ENCODE measurements at places on chromosomes 1 and 21.

DNA sequence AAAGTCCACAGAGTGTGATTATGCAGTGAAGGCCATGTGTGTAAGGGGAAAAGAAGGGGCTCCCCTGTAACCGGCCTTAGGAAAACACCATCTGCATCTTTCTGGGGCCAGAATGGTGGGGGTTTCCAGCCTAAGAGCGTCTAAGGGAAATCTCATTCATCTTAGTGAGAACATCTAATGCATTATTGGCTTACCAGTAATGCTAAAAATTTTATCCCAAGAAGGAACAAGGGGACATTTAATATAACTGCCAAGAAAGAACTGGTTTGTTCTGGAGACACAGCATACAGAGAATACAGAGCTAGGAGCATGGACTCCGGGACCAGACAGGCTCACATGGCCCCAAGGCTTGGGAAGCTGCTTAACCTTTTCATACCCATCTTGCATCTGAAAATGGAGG, 58.3 kb upstream of the DSCAM start:
- DNase-seq, result no peak

- no peak for DNase-seq
Measured at GRCh38 chr1:117607471-117607870, 1.6 kb downstream of the TENT5C start.

GRCh38 chr1:167132301-167133010, 38.6 kb downstream of the STYXL2 start:
- no peak for DNase-seq

DNA sequence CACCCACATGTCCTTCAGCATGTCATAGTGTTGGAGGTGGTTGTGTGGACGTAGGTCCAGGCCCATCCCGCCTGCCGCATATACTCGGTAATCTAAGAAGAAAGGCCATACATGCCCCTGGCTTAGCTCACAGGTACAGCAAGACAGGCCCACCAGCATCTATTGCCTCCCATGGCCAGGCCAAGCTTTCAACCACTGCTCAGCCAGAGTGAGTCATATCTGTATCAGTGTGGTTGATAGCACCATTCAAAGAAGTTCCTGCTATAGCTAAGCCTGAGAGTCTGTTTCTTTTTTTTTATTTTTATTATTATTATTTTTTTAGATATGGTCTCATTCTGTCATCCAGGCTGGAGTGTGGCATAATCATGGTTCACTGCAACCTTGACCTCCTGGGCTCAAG, 17.0 kb downstream of the KLHDC8A start:
- no peak for DNase-seq

DNA sequence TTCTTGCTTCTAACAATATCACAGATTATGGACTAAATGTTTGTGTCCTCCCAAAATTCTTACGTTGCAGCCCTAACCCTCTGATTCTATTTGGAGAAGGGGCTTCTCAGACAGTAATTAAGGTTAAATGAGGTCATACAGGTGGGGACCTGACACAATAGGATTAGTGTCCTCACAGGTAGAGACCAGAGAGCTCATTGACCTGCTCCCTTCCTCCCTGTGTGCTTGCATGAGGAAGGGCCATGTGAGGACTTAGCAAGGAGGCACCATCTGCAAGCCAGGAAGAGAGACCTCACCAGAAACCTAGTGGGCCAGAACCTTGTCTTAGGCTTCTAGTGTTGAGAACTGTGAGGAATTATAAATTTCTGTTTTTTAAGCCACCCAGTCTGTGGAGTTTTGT, 322.6 kb downstream of the SMYD3 start:
- DNase-seq, result no peak

DNA sequence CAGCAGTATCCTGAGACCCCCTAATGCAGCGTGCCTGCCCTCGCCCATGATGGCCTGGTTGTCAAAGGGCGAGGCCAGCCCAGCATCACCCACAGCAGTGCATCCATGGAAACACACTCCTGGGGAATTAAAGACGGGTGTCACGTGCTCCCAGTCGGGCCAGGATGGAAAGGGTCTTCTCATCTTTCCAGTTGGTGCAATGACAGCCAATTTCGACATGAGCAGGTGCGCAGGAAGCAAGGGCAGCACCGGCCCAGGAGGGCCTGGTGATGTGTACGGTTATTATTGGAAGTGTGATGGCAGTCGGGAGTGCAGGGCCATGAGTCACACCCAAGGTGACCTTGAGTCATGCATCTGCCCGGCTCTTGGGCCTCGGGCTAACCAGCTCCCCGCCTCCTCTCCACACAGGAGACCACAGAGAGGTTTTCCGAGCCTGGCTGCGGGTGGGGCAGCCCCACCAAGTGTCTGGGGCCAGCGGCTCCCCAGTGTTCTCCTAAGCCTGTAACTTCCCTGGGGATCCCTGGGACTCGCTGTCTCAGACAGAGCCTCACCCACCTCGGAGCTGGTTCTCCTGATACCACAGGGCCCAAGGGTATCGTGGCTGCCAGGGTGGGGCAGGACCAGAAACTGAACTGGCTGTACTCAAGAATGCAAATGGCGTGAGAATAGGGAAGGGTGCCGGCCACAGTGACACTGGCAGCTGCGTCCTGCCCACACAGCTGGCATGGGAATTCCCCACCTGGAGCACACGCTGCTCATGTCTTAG, 119.8 kb downstream of the SIK1 start:
- peak; percentile 7 for DNase-seq

GRCh38 chr1:33346533-33346926, 25.6 kb upstream of the A3GALT2 start:
- no peak for DNase-seq
